Stimulated activated CD8-positive, alpha-beta memory T cell treated with anti-CD3 and anti-CD28 coated beads, Interleukin-4, amount 100 ng/mL, for 1 hour (primary cell): ENCODE measurements at places on chromosomes 3 and 15.

DNA sequence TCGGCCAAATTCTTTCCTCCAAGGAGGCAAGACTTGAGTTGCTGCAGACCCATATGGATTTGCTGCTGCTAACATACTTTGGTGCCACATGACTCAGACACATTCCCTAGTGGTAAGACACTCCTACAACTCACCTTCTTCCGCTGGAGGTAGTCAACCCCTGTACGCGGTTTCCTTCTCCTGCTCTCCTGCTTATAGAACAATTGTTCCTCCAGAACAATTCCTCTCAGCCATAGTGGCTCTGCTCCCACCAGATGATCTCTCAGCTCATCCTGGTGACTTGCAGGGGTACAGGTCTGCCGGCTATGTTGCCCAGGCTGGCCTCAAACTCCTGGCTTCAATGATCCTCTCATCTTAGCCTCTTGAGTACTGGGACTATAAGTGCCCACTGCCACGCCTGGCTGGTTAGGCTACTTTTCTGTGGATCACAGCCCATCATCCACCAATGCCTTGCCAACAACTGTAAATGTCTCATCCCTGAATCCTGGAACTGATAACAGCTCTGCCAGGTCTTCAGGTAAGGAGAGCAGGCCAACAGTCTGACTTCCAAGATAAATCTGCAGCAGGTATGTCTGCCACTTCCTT is 2.4 kb upstream of the CXCR6 start:
- no peak for DNase-seq

GRCh38 chr3:64151342-64151871 is 73.9 kb downstream of the PRICKLE2 start:
- DNase-seq = no peak

- DNase-seq = no peak
Observed at GRCh38 chr3:53820084-53820483, 26.1 kb downstream of the CHDH start.

- no peak for DNase-seq
Observed at GRCh38 chr3:124033360-124034015, 41.6 kb upstream of the ROPN1 start.

DNA sequence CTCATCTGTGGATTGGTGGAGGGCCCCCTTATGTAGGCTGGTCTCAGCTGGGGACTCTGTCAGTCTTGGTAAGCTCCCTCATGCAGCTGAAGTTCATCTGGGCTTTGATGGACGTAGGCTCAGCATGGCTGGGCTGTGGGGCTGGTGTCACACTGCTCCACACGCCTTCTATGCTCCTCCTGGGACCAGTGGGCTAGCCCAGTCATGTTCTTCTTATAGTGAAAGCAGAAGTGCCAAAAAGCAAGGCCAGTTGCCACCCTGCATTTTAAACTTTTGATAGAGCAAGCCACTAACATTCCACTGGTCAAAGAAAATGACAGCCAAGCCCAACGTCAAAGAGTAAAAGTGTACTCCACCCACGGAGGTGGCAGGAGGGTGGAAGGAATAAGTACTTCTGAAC is 165.5 kb downstream of the MEX3B start:
- DNase-seq = no peak
